A673 (cell line): ENCODE measurements at places on chromosomes 5 and 9. TPM values are rescaled to one million over a fixed set of nuclear protein-coding genes. Genes with fewer than 3 reads are reported as not detected.

ZNG1E gene
- 62.7 and 64.8 TPM in 2 replicates for total RNA-seq

DNA sequence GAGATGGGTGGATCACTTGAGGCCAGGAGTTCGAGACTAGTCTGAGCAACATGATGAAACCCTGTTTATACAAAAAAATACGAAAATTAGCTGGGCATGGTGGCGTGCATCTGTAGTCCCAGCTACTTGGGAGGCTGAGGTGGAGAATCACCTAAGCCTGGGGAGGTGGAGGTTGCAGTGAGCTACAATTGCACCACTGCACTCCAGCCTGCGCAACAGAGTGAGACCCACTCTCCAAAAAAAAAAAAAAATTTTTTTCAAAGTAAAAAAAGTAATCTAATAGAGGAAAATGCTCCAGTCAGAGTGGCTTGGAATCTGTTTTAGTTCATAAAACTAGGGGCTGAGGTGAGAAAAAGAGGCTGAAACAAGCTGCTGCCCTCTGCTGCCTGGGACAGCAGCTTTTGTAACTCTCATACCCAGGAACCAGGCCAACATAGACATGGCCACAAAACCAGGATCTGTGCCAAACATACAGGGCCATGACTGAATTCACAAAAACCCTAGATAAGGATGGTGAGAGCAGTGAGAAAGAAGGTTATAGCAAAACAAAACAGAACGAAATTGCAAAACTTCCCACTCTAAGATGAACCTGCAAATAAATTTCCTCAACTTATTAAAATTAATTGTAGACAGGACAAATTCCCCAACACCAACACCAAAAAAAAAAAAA lies 13.1 kb upstream of the DCAF12 start:
- peak; percentile 45 for DNase-seq

SPINK7 gene
- not detected in 2 replicates for total RNA-seq

DNA sequence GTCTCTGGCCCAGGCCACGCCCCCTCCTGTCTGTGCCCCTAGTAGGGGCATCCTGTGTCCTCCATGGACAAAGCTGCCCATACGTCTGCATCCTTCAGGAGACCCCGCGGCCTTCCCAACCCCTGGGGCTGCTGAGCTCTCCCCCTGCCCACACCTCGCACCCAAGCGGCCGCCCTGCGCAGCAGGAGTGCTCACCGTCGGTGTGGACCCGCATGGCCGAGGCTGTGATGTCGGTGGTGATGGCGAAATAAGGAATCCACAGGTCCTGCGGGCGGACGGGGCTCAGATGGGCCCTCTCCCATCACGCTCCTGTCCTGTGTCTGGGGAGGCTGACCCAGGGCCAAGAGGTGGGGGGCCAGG lies 4.8 kb upstream of the NSMF start:
- no peak for DNase-seq

LIX1 gene
- total RNA-seq, result not detected in 2 replicates

ALDH1A1 gene
- total RNA-seq, result 8.7 and 8.8 TPM in 2 replicates

- peak; percentile 61 for DNase-seq
Observed at GRCh38 chr9:119365291-119366027, 3.8 kb downstream of the BRINP1 start.

- no peak for DNase-seq
Observed at GRCh38 chr5:59333416-59333815, 560.1 kb downstream of the PDE4D start.

- DNase-seq, result no peak
Observed at GRCh38 chr5:54611290-54611951, 93.9 kb downstream of the SNX18 start.

GRCh38 chr9:114396558-114397218 lies 8.9 kb upstream of the AKNA start:
- peak; percentile 55 for DNase-seq

DNA sequence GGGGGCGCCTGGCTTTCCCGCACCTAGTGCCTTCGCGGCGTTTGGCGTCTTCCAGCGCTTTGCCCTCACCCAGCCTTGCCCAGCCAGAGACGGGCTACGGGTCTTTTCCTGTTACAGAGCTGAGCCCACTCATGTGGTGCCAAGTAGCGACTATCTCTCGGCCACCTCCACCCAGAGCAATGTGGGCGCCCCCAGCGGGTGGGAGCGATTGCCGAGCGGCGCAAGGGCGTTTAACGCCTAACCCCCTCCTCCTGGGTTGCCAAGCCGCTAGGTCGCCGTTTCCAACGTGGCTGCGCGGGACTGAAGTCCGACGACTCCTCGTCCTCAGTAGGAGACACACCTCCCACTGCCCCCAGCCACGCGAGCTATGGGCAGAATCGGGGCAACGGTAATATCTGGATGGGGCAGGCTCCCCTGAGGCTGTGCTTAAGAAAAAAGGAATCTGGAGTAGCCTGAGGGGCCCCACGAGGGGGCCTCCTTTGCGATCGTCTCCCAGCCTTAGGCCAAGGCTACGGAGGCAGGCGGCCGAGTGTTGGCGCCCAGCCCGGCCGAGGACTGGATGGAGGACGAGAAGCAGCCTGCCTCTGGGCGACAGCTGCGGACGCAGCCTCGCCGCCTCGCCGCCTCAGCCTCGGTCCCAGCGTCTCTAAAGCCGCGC lies 5.8 kb downstream of the TLX3 start:
- DNase-seq, result no peak

DNA sequence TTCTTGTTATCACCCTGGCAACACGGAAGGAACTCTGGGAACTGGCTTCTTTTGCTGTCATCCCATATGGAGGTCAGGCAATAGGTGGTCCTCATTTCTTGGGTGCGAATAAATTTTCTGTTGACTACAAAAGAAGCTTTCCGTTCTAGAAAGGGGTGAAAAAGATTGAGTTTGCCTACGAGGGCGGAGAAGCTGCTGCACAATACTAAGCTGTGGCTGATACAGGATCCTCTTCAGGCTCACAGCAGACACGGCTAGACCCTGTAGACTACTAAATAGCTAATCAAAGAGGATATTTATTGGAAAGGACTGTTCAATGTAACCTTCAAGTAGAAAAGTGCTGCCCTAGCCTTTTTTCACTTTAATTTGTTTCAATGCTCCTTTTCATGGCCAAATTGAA lies 58.1 kb downstream of the TJP2 start:
- no peak for DNase-seq

IFNK gene
- total RNA-seq, result not detected in 2 replicates

DNA sequence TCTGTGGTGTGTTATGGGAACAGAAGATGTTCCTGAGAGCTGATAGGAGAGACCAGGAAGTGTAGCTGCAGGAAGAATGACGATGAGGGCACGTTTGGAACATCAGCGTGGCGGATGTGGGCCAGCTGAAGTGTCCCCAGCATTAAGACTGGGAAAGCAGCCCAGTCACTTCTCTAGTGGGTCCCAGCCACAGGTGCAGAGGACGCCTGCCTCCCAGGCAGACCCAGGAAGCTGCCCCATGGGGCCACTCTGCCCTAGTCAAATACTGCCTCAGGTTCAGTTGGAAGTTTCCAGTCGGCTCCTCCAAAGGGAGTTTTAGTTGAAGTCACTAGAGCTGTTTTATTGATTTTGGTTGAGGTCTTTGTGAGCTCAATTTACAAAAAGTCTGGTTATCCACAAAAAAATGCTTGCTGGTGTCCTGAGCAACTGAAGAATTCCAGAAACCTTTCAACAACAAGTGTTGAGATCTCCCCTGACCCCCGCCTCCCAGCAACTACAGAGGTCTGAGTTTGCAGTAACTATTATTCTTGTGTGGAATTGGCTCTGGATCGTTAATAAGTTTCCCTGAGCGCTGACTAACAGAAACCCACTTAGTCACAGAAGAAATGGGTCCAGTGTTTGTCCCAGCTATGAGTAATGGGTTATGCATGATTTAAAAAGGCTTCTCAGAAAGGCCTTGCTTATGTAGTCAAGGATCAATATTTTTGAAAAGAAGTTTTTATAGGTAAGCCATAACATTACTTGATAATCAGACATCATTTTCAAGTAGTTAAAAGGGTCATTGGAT lies 294.1 kb downstream of the FANCC start:
- no peak for DNase-seq

PLCXD3 gene
- total RNA-seq, result 1.3 and 1.7 TPM in 2 replicates

CYFIP2 gene
- 17.2 and 20.1 TPM in 2 replicates for total RNA-seq

DNA sequence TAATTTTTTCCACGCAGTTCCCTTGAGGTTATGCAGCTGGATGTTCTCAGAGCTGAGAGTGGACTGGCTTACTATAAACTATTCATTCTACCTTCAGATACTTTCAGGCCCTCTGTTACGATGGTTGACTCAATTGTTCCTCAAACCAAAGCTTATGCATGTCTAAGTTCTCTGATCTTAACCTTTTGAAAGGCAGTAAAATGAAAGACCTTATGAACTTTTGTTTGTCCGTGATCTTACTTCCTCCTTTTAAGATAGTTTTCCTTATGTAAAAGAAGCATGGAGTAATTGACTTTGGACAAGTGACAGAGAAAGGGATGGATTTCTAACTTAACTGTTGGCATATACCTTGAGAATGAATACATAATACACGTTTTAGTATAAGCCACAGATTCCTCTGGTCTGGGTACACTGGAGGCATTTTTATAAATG lies 575.7 kb downstream of the PDE4D start:
- DNase-seq, result no peak

- no peak for DNase-seq
Observed at GRCh38 chr5:172572440-172572839, 68.6 kb upstream of the NEURL1B start.

C5 gene
- 4.0 and 4.4 TPM in 2 replicates for total RNA-seq

GRCh38 chr5:146213210-146213826 lies 9.9 kb downstream of the RBM27 start:
- peak; percentile 29 for DNase-seq

GRCh38 chr5:26942481-26942880 lies 95.9 kb downstream of the CDH9 start:
- DNase-seq, result no peak

GRCh38 chr5:89411891-89412290 lies 528.9 kb upstream of the MEF2C start:
- no peak for DNase-seq

AJM1 gene
- total RNA-seq, result 1.8 and 2.0 TPM in 2 replicates
